Left lobe of liver (tissue), 2 donors: ENCODE measurements at places on chromosomes 3 and 15.
A peak's percentile ranks its signal among the peaks of the same experiment; 100 is the strongest.

- no peak for DNase-seq
These were observed 61.5 kb downstream of the P3H2 start for GRCh38 chr3:190059242-190059590.

GRCh38 chr3:42731476-42732195, 29.0 kb upstream of the HHATL start:
- peak; percentile 23 for DNase-seq

DNA sequence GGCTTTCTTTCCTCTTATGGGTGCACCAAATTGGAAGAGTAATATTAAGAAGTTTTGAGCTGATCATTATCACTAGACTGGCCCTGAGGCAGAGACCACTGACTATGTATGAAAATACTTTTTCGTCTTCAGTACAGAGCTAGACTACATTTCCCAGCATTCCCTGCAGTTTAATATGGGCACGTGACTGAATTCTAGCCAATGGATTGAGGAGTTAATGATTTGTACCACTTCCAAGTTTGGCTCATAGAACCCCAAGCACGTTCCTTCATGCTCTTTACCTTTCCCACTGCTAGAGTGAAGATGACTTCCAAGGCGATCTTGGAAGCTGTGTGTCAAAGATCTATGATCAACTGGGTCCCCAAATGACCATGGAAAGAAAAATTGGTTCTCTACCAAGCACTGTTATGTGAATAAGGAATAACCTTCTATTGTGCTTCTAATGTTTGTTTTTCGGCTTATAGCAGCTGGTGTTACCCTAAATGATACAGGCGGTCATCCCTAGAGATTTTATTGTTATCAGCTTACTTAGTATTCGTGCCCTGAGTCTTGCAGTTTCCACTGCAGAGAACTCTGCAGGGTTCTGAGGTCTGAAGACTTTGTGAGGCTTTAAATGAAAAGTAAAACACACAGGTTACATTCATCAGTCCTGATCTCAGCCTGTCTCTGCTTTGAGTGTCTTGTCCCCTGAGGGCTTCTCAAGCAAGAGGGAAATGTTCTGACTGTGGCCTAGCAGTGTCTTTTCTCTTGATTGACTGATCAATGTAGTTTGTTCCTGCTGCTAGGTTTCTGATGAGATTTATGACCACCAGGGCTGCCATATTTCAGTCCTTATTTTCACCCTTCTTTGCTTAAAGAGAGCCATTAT, 486.8 kb downstream of the PDCD6IP start:
- no peak for DNase-seq

GRCh38 chr15:36977659-36978058, 122.7 kb downstream of the MEIS2 start:
- DNase-seq = no peak

GRCh38 chr3:29775340-29775739, 494.5 kb downstream of the RBMS3 start:
- DNase-seq = no peak

GRCh38 chr3:173690542-173691180, 293.1 kb downstream of the NLGN1 start:
- DNase-seq = no peak

DNA sequence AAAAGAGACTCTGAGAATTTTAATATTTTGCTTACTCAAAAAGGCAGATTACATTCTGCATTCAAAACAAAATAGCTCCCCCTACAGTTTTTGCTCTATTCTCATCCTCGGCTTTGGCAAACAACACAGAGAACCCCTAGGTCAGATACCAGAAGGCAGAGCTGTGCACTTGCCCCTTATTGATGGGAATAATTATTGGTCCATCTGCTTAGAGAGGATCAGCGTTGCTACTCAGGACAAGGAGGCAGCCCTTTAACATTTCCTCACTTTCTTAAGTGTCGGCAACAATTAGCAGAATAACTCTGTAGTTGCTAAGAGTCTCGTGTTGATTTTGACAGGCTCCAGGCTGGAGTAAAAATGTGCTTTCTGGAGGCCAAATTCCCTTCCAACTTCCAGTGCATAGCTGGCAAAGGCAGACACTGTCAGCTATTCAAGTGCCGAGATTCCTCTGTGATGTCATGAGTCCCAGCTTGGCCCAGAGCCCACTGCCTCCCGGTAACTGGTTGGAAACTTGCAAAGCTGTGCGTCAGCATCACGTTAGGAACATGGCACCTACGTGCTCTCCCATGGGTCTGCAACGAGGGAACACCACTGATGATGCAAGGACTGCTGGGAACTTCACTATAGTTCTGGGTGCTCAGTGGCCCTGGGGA, 482.7 kb upstream of the ADAMTS9 start:
- peak; percentile 60 for DNase-seq

DNA sequence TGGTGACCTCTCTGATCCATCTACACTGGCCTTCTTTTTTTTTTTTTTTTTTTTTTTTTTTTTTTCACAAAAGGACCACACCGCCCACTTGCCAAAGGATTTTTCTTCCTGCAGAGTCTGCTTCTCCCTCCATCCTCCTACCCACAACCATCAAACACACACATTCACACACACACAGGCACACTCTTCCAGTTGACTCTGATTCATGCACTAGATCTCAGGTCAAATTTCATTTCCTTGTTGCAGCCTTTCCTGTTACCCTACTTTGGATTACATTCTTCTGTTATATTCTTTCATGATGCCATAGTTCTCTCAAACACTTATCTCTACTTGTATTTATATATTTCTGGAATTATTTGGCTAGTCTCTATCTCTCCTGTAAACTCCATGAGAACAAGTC, 133.9 kb downstream of the STAC start:
- no peak for DNase-seq

DNA sequence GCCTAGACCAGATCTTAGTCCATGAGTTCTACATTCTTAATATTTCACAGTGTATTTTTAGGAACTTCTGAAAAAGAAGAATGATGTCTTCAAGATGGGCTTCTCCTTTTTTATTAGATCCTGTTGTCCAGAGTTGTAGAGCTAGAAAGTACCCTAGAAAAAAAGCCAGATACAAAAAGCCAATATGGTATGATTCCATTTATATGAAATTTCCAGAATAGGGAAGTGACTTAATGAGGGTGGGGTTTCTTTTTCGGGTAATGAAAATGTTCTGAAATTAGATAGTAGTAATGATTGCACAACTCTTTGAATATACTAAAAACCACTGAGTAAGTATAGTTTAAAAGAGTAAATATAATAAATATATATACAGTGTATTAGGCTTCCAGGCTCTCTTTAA, 116.9 kb downstream of the NFKBIZ start:
- DNase-seq = no peak

DNA sequence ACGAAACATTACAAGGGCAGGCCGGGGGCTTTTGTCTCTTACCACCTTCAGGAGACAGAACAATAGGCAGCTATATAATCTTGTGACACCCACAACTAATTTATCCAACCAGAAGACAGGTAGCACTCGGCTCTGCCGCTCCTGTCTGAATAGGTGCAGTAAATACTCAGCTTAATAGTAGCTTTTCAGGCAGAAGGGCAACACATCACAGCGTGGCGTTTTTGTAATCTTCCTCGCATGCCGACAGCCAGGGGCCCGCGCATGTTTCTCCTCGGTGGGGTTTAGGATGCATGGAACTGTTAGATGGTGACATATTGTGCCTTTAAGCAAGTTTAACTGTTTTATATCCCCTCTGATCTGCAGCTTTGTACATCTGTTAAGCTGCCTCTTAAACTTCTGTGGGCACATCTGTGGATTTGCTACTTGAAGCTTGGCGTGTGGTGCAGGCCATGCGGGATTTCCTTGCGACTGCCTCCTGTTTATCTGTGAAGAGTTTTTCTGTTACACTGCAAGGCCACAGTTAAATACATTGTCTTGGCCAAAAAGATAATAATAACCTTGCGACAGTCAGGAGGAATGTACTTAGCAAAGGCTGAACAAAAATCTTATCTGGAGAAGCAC, 123.2 kb upstream of the BNIP2 start:
- DNase-seq = no peak

DNA sequence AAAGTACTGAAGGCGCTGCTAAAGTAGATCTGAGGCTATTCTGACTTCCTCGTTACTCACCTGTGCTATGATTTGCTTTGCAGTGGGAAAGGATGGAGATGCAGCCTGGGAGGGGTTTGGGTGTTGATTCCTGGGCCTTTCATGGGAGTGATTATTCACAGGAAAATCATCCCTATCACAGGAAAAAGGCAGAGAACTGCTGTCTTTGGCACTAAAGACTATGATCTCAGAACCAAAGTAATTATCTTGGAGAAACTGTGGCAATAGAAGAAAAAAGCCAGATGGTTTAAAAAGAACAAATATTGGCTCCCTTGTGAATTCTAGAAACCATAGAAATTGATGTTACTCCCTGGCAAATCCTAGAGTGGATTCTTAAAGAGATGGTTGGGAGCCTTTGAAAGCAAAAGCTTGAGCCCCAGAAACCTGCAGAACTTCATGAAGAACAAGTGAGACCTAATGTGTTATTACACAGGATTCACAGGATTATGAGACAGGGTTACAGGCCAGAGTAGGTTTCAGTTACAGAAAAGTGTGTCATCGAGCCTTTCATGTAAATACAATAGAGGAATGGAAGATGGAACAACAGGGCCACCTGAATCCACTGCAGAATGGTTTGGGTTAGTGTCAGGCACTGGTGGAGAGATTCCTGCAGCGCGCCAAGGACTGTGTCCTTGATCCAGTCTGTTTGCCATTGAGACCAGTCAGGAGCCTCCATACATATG, 85.7 kb downstream of the OXNAD1 start:
- DNase-seq = no peak

GRCh38 chr3:65893631-65894030, 145.1 kb downstream of the MAGI1 start:
- DNase-seq = no peak

- DNase-seq = no peak
These were observed 37.5 kb upstream of the MFGE8 start for GRCh38 chr15:88950600-88951160.

DNA sequence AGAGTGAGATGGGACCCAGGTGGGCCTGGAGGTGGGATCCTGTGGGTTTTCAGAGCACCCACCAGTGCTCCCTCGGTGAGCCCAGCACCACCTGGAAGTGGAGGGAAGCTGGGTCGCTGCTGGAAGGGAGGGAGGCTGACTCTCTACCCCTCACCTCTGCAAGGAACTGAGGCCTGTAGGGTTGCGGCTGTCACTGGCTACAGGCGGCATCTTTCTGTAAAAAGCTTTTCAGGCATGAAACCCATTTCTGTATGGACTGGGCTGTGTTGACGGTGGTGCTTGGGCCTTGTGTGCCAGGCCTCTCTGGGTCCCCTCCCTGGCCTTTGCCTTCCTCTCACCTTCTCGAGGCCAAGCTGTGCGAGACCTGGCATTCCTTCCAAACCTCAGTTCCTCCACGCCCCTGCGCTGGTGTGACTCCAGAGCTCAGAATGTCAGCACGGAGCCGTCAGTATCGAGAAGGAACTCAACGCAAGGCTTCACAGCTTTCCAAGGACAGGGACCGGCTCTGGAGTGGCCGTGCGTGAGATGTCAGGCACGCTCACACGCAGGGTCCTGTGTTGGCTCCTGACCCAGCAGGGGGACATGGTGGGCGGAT, 16.6 kb downstream of the ABTB1 start:
- peak; percentile 41 for DNase-seq

GRCh38 chr3:144104679-144105078, 133.1 kb downstream of the DIPK2A start:
- peak; percentile 80 for DNase-seq

DNA sequence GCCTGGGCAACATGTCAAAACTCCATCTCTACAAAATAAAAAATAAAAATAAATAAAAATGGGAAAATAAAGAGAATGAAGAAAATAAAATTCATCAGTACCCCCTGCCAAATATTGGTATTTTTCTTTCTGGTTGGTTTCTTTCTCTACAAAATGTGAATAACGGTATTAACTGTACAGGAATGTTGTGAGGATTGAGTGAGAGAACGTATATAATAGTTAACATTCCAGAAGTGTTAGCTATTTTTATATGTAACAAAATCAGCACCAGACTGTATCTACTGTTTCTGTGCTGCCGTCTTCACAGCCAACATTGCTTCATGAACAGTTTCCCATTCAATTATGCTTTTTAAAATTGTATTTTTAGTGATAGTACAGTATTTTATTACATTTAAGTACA, 25.5 kb upstream of the RNU6-1 start:
- no peak for DNase-seq

DNA sequence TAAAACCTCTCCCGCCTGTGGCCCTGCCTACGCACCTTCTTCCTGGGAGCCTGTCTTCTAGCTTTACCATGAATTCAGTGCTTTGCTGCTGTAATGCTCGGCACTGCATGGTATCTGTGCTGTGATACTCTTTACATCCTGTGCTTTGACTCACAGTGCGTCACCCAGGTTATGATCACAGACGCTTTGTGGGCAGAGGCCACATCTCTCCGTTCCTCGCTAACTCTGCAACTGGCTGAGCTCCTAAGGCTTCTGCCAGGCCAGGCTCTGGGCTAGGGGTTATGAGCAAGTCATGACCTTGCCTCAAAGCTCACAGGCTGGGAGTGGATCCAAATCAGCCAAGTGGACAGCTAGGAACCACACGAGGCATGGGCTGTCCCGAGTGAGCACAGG, 23.2 kb downstream of the SPTBN5 start:
- peak; percentile 63 for DNase-seq

- no peak for DNase-seq
These were observed 23.7 kb downstream of the CEP19 start for GRCh38 chr3:196688349-196688748.

DNA sequence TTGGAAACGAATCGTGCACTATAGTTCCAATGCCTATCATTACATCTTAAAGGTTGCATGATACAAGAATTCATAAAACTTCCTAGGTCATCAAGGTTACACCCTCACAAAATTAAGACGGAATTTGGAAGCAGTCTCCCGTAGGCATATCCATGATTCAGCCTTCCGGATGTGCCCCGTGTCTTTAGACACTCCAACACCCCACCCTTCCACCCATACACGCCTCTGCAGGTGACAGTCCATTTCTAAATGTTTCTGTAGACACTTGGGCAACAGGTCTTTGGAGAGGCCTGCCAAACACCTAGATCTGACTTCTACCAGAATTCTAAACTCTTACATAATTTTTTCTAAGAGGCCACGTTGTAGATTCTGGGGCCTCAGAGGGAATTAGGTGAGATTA, 49.8 kb downstream of the LDHAL6B start:
- DNase-seq = peak; percentile 82

DNA sequence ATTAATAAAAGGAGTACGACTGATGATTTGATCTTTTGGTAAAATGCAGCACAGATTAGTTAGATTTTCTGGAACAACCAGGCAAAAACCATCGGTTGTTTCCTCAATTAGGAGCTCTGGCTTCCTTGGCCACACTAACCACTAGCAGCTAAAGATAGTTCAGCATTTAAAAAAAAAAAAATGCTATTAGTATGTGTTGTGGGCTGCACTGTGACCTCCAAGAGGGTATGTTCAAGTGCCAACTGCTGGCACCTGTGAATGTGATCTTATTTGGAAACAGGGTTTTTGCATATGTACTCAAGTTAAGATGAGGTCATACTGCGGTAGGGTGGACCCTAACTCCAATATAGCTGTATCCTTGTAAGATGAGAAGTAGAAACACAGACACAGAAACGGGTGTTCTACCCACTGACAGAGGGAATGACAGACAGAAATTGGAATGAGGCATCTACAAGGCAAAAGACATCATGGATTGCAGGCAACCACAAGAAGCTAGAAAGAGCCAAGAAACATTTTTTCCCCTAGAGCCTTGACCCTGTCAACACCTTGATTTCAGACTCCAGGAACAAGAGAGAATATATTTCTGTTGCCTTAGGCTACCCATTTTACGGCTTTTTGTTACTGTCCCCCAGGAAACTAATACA, 534.6 kb upstream of the ROBO2 start:
- no peak for DNase-seq

- DNase-seq = no peak
These were observed 557.6 kb downstream of the IGSF11 start for GRCh38 chr3:118476885-118477618.

- DNase-seq = no peak
These were observed 59.6 kb downstream of the ITGA11 start for GRCh38 chr15:68372291-68372811.

- DNase-seq = no peak
These were observed 17.8 kb upstream of the ERICH6 start for GRCh38 chr3:150721285-150722130.
